IMR-90 (cell line): ENCODE measurements at places on chromosomes 4 and X.
A peak's percentile ranks its signal among the peaks of the same experiment; 100 is the strongest.

DNA sequence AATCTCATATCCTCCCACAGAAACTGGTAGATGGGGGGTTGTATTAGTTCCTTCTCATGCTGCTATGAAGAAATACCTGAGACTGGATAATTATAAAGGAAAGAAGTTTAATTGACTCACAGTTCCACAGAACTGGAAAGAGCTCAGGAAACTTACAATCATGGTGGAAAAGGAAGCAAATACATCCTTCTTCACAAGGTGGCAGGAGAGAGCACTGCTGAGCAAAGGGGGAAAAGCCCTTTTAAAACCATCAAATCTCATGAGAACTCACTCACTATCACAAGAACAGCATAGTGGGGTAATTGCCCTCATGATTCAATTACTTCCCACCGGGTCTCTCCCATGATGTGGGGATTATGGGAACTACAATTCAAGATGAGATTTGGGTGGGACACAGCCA is 250.5 kb upstream of the GPRIN3 start:
- no peak for DNase-seq

DNA sequence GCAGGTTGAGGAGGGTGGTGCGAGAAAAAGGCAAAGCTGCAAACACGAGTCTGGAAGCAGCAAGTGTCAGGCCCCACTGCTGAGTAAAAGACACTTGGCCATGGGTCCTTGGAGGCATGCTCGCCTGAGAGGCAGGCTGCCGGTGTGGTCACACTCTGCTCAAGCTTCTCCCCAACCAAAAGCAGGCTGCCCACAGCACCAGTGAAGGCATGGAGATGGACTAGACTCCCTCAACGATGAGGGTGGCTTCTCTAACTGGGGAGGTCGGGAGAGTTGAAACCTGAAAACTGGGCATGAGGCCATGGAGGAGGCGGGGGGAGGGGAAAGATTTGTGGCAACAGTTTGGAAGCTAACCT is 86.5 kb downstream of the ATG4A start:
- no peak for DNase-seq

DNA sequence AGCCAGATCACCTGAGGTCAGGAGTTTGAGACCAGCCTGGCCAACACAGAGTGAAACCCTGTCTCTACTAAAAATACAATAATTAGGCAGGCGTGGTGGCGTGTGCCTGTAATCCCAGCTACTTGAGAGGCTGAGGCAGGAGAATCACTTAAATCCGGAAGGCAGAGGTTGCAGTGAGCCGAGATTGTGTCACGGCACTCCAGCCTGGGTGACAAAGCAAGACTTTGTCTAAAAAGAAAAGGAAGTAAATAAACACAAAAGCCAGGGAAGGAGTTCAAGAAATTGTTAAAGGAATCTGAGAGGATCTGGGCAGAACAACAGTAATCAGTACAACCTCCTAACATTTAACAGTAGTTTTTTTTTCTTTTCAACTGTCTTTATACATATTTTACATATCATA is 48.7 kb upstream of the ARHGEF6 start:
- no peak for DNase-seq

DNA sequence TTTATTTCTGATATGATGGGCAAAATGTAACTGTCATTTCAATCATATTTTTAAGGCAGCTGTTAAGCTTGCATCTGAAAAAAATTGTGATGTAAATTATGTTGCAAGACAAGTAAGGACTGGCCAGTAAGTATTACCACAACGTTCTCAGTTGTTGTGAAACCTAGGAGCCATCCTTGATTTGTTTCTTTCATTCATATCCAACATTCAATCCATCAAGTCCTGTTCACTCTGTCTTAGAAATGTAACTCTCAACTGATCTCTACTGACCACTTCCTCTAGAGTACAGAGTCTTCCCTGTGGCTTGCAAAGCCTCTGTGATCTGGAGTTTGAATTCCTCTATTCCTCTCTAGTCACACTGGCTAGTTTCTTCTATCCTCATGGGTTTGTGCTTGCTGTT is 161.4 kb upstream of the MAD2L1 start:
- DNase-seq: no peak

DNA sequence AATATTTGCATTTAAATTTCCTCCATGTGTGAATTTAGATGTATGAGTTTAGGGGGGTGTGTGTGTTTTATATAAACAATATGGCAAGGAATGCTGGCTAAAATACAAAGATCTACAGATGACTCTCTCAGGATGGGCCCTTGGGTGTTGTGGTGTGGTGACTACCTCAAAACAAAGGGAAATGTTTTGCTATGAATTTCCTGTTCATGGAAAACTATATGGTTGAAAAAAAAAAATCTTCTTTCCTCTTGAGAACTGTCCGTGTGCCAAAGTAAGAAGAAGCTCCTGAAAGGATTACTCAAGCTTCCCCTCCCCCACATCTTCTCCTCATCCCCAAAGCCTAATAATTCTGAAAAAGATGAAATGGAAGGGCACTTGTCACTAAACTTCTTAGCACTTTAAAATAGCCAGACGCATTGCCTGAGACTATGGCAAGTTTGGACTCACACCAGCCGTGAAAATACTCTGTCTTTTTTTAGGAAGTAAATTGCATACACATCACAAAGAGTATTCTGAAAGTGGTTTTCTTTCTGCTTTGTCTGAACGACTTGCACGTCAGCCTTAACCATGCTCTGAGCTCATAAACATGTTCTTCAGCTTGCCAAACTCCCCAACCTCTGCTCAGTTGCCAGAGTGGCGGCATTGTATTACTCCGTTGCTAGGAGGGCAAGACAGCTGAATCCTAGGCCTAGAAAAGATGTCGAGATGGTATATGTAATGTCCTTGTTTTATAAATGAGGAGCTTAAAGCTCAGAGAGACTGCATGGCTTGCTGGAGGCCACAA is 250.4 kb upstream of the JADE1 start:
- peak; percentile 41 for DNase-seq

DNA sequence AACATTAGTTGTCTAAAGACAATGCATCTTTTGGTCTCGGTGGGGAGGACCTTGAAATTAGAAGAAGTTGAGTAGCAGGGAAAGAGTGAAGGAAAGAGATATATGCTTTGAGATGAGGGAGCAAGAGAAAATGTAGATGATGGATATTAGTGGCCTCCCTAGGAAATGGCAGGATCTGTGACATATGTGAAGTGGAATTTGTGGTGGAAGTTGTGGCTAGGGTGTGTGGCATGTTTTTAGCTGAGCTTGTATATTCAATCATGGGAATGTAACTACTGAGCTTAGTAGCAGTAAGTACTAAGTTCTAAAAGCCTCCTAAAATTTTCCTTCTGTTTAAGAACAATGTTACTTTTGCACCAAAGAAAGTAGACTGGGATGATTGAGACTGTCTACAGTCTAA is 382.8 kb upstream of the CTSO start:
- DNase-seq: no peak

GRCh38 chr4:5796976-5797375 is 86.0 kb downstream of the EVC start:
- no peak for DNase-seq

- no peak for DNase-seq
These were observed 912.6 kb upstream of the LCORL start for GRCh38 chr4:18934197-18934596.

- DNase-seq: no peak
These were observed 660 bp upstream of the COL25A1 start for GRCh38 chr4:109303140-109303496.

DNA sequence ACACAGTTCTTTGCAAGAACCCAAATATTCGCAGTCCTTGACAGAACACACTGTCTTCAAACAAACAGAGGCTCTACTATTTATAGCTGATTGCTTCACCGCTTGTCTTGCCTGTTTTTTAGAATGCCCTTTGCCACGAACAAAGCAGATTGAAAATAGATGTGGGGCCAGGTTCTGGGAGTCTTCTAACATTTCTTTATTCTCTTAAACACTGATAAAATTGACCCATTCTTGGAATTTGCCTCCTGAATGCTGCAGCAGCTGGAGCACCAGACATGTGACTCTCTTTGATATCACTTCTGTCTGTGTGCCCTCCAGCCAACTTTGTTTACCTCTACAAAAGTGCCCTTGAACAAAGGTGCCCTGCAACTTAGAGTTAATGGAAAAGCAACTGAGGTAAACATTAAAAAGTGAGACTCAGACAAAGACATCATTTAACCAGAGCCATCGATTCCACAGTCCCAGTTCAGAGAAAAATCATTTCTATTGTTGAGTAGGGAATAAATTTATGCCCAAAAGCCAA is 64.2 kb upstream of the SPP1 start:
- DNase-seq: no peak

DNA sequence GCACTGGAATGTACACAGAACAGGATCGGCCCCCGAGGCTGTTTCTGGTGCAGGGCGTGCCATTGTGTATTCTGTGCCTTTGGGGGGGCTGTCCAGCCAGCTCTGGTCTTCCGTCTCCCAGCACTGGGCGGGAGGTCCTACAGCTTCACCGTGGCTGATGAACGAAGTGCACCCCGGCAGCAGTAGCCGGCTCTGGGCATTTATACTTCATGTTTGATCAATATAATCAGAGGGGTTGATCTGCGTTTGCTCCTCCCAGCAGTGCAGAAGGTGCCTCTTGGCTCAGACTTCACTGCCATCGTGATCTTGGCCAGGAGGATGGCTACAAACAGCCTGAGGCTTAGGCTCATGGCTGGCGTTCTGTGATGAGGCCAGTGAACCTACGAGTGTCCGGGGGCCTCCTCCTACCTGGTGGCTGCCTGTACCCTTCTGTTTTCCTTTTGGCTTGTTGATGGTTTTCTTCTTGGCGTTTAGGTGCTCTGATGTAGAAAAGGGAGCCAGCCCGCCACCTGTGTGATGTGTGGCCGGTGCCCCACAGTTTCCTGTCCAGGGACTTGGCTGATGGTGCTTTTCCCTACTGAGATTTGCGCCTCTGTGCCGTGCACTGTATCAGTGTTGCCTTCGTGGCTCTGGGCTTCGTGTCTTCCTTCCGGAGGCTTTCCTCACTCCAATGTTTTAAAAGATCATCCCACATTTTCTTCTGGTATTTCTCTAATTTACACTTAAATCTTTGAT is 31.2 kb upstream of the HGFAC start:
- DNase-seq: no peak

GRCh38 chr4:24890561-24891126 is 22.2 kb downstream of the CCDC149 start:
- no peak for DNase-seq

- DNase-seq: no peak
These were observed 71.5 kb downstream of the SLC16A2 start for GRCh38 chrX:74492720-74493201.

DNA sequence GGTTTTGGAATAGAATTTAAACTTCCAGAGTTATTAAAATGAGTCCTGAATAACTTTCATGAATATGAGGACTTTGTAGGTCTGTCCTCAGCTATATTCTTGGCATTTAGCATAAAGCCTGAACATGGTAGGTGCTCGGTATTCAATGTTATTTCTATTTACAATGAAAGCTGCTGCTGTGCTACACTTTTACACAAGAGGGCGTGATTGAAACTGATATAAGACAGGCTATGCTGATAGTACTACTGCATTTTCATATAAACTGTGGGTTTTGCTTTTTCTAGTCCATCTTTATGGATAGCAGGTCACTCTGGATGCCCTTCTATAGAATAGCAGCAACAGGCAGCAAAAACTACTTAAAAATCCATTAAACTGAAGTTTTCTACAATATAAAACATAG is 12.3 kb upstream of the GNPDA2 start:
- no peak for DNase-seq

DNA sequence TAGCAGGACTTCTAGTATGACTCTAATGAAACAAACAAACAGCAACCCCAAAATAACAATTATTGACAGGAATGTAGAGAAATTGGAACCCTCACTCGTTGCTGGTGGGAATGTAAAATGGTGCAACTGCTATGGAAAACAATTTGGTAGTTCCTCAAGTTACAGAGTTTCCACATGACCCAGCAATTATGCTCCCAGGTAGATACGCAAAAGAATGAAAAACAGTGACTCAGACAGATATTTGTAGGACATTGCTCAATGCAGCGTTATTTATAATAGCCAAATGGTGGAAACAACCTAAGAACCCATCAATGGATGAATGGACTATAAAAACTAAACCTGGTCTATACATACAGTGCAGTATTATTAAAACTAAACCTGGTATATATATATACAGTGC is 646.1 kb upstream of the FRG1 start:
- no peak for DNase-seq

DNA sequence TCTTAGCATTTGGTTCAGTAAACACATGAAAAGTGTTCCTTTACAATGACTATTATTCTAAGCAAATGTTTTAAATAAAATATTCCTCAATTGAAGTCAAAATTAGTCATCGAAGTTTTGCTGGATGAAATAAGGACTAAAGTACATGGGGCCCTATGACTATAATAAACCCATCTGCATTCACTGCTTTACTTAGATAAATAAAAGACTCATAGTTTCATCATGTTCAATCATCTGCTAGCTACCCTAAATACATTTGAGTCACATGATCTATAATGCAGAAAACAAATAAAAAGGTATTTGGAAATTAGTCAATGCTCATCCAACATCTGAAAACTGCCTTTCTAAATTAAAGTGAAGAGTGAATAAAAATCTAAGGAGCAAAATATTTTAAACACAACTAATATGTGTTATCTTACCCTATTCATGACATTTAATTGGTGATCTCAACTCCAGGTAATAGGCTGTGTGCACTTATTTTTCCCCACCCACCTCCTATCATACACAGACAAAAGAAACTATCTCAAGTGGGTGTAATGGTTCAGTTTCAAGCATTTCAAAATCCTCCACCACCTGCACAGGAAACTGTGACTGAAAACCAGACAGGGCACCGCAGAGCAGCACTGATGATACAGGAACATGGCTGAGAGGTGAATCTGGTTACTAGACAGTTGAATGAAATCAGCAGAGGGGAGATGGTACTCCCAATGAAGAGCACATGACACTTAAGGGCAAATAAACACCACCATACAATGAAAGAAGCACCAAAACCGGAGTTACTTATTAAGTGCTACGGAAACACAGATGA is 78.6 kb downstream of the CAMK2D start:
- peak; percentile 90 for DNase-seq

GRCh38 chr4:138367942-138368341 is 125.8 kb upstream of the SLC7A11 start:
- no peak for DNase-seq

GRCh38 chr4:170014359-170015011 is 11.7 kb downstream of the MFAP3L start:
- DNase-seq: no peak

DNA sequence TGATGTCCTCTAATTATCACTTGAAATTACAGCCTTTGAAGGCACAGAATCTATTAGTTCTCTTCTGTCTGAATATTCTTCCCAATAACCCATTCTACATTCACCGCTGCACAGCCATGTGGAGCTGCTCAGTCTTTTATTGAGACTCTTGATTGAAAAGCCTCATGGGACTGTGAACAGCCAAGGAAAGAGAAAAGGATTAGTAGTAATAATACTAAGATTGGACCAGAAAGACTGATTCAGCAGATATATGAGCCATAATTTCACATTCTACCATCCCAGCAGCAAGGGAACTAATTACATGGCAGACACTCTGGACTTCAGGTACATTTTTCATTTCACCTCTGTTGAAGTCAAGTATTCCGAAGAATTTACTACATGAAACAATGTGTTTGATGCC is 2471.7 kb downstream of the ARAP2 start:
- no peak for DNase-seq

DNA sequence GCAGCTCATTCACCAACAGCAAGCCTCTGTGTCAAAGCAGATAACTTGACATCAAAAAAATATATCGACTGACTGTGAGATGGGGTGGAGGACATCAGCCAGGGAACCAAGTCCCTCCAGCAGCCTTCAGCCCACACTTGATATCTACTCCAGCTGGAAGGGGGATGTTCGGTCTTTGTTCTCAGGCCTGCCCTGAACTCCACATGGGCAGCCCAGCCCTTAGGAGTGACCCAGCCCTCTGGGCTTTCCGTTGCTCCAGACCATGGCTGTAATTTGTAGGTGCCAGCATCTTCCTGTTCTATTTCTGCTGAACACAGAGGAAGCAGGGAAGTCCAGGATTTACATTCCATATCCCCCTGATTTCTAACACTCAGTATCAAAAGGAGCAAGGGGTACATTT is 17.4 kb downstream of the RASL11B start:
- DNase-seq: no peak
